ENCODE measurements at places on chromosomes 2 and 18.

DNA sequence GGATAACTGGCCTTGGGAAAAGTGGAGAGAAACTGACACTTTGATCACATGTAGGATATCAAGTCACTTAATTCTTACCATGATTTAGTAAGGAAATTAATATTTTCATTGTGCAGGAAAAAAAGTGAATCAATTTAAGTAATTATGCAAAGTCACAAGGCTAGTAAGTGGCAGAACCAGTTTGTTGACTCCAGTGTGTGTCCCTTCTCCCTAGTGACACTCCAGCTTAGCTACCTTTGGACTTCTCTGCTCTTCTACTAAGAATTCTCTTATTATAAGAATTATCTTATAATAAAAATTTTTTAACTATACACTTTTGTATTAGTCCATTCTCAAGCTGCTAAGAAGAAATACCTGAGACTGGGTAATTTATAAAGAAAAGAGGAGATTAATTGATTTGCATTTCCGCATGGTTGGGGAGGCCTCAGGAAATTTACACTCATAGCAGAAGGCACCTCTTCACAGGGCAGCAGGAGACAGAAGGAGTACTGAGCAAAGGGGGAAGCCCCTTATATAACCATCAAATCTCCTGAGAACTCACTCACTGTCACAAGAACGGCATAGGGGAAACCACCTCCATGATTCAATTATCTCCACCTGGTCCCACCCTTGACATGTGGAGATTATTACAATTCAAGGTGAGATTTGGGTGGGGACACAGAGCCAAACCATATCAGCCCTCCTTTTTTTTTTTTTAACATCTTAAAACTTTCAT lies 13.6 kb downstream of the COL4A4 start:
- DNase-seq = no peak

DNA sequence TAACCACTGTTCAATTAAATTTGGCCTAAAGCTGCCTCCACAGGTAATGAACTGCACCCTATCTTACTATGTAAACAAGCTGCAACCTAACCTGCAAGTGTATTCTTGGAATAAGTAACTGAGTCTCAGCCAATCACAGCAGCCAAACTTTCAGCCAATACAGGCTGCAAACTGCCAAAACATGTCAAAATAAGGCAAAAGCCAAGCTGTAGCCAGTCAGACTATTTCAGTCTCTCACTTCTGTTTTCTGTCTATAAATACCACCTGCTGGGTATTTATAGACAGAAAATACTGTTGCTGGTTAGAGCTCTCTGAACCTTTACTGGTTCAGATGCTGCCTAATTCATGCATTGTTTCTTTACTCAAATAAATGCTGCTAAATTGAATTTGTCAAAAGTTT lies 14.3 kb downstream of the C2orf76 start:
- DNase-seq = no peak

GRCh38 chr2:105439141-105439540 lies 40.3 kb upstream of the FHL2 start:
- no peak for DNase-seq

GRCh38 chr2:187523325-187523724 lies 30.9 kb downstream of the TFPI start:
- DNase-seq = no peak

GRCh38 chr18:12092398-12093229 lies 1.0 kb upstream of the ANKRD62 start:
- DNase-seq = no peak

DNA sequence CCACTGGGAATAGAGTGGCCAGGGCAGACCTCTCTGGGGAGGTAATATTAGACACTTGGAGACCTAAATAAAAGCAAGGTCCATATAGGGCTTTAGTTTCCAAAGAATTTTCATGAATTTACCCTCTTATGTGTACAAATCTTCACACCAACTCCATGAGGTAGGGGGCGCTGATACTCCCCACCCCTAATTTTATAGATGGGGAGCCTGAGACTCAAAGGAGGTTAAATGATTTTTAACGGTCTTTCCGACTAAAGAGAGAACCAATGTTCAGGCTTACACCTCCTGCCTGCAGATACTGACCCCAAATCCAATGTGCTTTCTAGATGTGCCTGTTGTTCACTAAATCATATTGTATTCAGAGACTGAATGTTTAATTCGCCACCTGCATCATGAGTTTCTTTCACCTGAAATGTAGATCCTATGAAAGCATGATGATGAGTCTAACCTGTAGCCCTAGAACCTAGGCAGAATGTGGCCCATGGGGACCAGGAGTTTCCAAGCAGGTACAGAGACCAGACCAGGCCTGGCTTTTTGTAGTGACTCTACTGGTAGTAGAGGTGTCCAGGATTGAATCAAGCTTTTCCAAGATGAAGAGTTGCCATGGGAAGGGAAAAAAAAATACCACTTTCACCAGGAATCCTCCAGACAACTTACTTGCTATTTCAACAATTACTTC lies 16.8 kb upstream of the PAX3 start:
- DNase-seq = no peak

DNA sequence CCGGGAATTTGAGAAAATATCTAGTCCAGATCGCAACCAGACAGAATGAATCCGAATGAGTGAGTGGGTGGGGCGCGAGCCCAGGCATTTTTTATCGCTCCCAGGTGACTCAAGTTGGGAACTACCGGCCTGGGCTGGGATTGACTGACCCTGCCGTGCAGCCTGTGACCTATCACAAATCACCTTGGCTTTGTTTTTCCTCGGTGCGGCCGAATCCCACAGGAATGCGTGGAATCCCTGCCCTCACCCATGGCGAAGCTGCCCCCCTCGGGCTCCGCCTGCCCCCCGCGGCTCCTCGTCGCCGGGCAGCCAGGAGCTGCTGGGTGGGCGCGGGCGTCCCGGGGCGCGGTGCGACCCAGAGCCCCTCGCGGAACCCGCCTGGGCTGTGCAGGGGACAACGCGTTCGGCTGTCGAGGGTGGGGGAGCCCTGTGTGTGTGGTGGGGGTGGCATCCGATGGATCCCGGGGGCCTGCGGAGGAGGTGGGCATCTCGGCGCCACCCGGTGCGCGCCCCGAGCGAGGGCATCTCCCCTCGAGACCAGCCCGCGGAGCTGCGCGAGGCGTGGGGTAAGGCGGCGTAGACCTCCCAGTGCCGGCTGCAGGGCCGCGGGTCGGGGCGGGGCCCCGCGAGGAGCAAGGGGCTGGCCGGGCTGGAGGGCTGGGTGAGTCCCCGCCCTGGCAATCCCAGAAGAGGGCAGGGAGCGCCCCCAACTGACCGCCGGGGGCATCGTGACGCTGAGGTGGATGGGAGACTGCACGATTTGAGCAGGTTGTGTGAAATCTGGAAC lies 16.5 kb downstream of the B3GNT7 start:
- peak; percentile 76 for DNase-seq

- DNase-seq = no peak
Measured at GRCh38 chr2:168742258-168742932, 60.0 kb upstream of the NOSTRIN start.

GRCh38 chr2:208545403-208546042 lies 138.9 kb downstream of the PTH2R start:
- no peak for DNase-seq

DNA sequence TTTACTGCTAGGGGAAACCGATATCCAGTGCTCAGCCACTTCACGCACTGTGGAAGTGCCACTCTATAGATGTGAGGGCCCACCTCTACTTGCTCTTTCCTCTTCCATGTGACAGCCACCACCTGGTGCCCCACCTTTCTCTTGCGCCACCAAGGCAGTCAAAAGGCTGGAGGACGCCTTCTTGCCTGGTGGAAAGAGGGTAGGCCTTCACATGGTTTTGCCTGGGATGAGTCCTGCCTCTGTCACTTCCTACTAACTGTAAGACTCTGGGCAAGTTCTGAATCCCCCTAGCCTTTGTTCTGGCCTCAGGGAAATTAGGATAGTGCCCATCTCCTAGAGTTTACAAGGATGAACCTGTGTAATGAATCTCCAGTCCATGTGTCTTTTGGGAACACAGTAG lies 66.1 kb upstream of the ODC1 start:
- no peak for DNase-seq

- no peak for DNase-seq
Measured at GRCh38 chr2:233810385-233810784, 32.3 kb downstream of the MROH2A start.

- DNase-seq = peak; percentile 57
Measured at GRCh38 chr18:61502472-61502871, 169.2 kb downstream of the CDH20 start.

DNA sequence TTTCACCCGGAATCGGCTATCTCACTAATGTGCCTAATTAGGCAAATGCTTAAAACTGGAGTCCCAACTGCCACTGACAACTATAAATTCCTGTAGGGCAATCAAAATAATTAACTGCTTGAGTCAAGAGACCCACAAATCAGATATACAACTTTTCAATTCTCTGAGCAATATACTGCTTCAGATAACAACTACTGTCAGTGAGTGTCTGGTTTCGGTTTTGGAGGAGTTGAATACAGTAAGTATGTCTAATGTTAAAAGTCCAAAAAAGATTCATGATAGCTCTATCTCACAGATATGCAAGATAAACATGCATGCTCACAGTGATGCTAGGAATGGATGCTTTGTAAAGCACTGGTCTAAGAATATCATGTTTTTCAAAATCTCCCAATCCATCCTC lies 283.3 kb downstream of the NRXN1 start:
- no peak for DNase-seq

- no peak for DNase-seq
Measured at GRCh38 chr2:75140288-75140687, 59.0 kb downstream of the TACR1 start.

GRCh38 chr2:240783819-240784621 lies 36.0 kb downstream of the KIF1A start:
- no peak for DNase-seq

DNA sequence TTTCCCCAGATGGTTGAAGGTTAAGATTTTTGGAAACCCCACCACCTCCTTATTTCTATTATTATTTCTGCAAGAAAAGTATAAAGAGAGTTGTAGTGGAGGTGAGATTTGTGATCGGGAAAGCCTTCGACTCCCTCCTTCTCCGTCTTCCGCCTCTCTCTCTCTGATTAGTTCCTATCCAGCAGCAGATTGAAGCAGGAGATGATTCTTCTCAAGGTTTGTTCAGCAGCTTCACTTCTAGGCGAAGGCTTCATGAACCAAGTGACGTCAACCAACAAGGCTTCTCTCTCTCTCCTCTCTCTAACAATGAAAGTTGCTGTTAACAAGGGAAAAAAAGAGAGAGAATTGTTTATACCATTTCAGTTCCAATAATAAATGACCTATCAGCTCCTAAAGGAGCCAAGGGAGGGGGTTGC lies at the start of gene BAZ2B:
Gene BAZ2B, minus strand, starts transcription at position 263 of the 416 bp plus-strand sequence. CDS start 137,829 bp downstream, outside the sequence.
- no peak for DNase-seq

GRCh38 chr2:149313512-149313972 lies 16.8 kb upstream of the LYPD6 start:
- DNase-seq = no peak

- DNase-seq = no peak
Measured at GRCh38 chr2:224781400-224781799, 65.2 kb upstream of the CCDC195 start.

DNA sequence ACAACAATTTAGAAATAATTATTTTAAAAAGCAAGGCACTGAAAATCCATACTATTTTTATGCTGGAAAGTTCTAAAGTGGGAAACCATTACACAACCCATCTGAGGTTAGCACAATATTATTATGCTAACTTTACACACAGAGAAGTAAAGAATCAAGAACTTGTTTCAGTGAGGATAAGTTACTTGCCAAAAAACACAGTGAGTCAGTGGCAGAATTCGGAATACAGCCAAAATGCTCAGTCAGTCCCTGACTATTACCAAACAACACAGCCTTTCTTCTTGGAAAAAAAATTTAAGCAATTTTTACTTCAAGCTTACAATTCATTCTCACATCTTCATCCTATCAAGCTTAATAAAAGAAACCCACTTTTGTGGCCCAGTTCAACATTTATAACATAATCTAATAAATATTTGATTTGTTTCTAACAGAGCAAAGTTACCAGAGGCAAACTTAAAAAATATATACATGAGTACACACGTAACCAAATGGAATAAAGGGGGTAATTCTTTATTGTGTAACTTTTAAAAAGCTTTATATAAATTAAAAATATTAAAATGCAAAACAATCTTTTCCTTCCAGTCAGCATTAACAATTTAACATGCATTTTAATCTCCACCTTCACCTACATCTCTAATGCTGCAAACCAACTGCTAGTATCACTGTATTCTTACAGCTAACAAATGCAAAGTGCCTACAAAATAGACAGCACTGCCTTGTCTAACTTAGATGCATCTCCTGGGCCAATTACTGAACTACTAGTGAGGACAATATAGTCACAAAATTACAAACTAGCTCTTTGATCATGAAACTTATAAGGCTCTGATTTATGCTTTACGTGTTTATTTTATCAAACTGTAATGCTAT lies 55.2 kb downstream of the CCDC88A start:
- no peak for DNase-seq

DNA sequence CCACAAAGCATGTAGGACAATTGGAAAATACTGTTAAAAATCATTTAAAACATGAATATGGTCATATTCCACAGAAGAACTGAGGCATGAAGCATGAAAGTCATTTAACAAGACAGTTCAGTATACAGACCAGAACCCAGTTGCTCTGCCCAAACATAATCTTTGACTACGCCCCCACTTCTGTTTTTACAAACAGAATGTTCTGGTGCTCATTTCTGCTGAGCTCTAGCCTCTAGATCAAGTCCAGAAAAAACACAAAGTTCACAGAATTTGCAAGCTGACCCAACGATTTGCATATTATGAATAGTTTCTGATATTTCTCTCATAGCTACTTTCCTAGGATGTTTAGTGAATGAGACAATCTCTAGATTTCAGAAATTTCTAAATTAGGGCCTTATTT lies 424.9 kb downstream of the PID1 start:
- no peak for DNase-seq

- peak; percentile 60 for DNase-seq
Measured at GRCh38 chr18:8661754-8662559, 43.4 kb upstream of the MTCL1 start.

DNA sequence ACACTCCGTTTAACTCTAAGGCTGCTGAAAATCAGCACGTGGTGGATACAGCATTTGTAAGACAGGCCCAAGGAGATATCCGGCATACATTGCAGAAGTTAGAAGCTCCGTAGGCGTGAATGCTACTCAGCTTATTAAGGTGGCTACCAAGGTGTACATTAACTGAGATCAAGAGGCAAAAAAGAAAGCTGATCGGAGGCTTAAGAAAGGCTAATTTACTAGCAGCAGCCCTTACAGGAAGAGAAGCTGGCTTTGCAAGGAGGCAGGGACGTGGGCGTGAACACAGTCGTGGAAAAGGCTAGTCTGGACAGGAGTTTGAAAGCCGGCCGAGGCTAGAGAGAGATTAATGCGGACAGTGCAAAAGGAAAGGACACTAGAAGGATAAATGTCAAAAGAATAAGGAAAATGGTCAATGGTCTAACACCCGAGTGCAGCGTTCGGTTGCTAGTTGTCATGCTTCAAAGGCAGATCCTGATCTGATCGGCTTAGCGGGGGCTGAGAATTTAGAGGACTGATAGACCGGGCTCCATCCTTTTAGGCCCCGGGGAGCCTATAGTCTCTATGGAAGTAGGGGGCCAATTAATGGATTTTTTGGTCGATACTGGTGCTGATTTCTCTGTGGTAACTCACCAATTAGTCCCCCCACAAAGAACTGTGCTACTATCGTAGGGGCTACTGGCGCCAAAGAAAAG lies 45.6 kb upstream of the SELENOI start:
- DNase-seq = peak; percentile 25

- no peak for DNase-seq
Measured at GRCh38 chr2:136075476-136075875, 42.5 kb downstream of the CXCR4 start.

- DNase-seq = no peak
Measured at GRCh38 chr2:191686066-191686465, 8.1 kb downstream of the NABP1 start.
